T-helper 2 cell (primary cell): ENCODE measurements at places on chromosomes 7 and 10.
A peak's percentile ranks its signal among the peaks of the same experiment; 100 is the strongest.

DNA sequence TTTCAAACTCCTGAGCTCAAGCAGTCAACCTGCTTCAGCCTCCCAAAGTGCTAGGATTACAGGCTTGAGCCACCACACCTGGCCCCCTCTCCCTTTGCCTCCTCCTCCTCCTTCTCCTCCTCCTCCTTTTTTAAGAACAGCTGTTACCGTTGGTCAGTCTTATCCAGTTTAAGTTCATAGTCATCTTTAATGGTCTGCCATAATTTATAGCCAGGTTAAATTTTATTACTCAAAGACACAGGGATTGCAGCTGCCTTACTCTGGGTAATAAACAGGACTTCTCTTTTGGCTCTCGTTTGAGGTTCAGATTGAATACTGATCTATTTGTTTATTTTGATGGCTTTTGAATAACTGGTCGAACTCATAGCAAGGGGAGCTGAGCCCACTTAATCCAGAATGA is 35.2 kb downstream of the ATOH7 start:
- no peak for DNase-seq

DNA sequence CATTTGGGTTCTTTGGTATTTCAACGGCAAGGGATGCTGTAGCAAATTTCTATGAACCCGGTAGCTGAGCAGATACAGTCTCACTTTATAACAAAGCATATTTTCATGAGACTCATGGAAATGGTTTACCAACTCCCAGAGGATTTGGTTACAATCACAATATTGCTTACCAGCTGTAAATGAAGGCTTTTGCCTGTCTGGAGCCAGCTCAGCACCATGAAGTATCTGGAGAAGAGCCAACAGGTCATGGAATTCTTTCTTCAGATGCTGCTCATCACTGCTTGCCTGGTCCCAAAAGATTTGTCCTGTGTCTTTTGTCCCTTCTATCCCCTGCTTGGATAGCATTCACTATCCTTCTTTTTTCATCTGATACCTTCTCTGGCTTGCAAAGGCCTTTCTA is 316.9 kb upstream of the PHYHIPL start:
- DNase-seq = no peak

DNA sequence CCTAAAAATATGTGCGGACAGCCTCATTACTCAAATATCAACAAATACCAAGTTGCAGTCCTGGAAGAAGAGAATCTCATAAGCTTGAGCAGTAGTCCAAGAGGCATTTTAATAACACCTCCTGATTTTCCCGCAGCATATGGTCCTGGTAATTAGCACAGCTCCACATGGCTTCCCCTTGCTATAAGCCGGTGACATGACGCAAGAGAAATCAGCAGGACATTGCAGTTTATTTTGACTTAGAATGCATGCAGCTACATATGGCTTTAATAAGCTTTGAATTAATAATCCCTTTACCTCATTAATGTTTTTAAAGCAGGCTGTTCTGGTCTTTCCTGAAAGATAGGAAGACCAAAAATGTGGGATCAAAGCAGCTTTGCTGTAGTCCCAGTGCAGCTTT is 137.6 kb downstream of the RAMP3 start:
- no peak for DNase-seq

DNA sequence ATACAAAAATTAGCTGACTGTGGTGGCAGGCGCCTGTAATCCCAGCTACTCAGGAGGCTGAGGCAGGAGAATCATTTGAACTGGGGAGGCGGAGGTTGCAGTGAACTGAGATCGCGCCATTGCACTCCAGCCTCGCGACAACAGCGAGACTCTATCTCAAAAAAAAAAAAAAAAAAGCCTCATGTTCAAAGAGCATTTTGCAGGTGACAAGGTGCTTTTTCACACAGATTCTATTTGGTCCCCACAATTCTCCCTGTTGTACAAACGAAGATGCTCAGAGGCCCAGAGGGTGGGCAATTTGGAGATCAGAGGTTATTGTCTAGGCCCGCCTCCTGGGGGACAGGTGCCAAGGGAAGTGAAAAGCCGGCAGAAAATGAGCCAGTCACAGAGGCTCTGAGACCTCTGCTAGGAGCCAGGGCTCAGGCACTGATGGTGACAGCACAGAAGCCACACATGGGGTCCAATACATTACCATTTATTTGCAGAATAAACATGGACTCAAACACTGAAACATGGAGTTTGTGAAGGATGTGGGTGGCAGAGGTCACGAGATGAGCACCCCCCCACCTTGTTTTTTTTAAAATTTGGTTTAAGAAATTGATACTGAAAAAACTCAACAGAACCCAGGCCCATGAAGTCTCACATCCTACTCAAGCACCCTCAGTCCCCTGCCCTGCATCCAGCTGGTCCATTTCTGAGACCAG is 882 bp upstream of the GAL3ST4 start:
- no peak for DNase-seq

DNA sequence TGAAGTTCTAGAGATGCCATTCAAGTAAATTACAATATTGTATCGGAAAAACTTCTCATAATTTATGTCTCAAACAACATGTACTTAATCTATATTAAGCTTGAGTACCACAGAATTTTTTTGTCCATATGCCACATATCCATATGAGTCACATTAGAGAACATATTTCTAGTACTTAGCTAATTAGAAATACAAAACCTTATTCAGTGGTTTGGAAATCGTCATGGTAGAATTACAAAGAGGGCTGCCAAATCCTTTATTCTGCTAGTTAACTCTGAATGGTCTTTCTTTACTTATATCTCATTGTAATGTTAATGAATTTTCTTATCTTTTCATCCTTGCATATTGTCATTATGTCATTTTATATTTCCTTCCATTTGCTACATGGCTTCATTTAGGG is 9.0 kb upstream of the VIM start:
- DNase-seq = no peak

DNA sequence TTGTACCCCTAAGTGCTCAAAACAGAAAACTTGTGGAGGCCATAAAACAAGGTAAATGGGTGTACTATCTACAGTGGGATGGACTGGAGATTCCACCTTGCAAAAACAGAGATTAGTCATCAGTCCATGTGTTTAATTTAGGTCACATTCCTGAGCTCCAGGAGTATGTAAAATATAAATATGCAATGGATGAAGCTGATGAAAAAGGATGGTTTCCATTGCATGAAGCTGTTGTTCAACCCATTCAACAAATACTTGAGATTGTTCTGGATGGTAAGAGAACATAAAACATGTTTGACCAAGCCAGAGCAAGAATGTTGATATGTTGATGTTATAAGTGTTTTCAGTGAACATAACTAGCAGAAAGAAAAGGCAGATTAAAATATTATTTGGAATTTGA is 14.6 kb downstream of the ASB15 start:
- no peak for DNase-seq

- no peak for DNase-seq
Measured at GRCh38 chr10:93334901-93335327, 147.2 kb downstream of the MYOF start.

GRCh38 chr7:23350466-23350865 is 51.3 kb downstream of the MALSU1 start:
- DNase-seq = no peak

DNA sequence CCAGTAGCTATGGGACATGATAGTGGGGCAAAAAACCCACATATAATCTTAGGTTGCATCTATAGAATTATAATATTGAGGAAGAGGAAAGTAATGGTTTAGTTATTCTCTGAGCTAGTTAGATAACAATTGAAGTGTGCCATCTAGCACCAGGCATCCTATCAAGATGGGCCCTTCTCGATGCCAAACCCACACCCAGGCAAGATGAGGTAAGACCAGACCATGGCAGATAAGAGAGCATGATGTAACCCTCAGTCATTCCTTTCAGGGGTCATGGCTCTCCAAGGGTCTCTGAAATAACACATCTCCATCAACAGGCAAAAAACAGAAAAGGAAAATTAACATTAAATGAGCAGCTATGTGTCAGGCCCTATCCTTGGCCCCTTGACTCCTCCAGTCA is 128.7 kb downstream of the SH3PXD2A start:
- DNase-seq = no peak

- DNase-seq = peak; percentile 72
Measured at GRCh38 chr10:46284286-46285229, 2.2 kb upstream of the ANTXRL start.

DNA sequence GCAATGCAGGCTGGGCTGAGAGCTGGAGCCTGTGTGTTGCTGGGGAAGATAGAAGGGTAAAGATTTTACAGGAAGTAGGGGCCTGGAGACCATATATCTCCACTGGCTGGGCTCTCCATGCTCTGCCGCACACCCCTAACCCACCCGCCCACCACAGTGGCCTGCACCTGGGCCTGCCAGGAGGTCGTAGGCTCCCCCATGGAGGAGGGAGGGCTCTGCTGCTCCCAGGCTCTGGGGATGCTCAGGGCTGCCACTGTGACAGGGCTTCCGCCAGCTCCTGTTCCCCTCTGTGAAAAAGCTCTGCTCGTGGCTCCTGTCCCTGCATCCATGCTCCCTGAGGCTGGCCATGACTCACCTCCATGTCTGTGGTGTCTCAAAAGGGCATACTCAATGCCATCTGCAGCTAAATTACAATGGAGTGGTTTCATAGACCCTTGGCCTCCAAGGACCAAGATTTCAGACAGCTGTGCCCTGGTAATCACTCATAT is 106.0 kb downstream of the CXCL12 start:
- no peak for DNase-seq

DNA sequence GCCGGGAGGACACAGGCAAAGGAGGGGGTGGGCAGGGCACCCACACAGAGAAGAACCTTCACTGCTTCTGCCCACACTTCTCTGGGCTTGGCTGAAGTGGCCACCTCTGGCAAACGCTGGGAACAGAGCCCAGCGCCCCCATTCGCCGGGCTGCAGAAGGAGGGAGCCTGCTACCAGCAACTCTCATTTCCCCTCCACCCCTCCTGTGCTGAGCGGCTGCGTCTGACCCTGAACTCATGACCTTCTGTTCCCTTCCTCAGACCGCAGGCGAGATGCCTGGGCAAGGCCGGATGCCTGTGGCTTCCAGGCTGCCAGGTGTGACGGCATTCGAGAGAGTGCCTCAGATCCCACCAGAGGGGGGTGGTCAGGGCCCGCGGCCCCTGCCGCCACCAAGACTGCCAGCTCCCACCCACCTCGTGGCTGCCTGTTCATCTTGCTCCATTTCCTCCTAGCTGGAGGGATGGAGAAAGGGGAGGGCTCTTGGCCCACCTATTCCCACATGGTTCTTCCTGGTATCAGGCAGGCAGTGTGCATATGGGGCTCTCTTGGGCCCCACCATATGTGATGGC is 19.8 kb downstream of the DNAJB12 start:
- DNase-seq = peak; percentile 59

DNA sequence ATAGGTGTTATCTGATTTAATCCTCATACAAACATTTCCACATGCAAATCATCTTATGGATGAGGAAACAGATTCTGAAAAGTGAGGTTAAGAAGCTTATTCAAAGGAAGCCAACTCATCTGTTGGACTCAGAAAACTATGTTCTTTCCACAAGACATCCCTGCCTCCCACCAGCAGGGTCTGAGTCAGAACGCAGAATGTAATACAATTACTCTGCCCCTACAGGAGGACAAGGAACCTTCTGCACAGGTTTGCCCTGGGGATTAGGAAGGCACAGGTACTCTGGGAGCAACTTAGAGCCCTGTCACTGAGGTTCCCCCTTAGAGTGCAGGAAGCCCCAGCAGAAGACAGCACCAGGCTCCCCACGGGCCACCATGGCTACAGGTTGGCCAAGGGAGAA is 255.7 kb downstream of the TNS3 start:
- no peak for DNase-seq

DNA sequence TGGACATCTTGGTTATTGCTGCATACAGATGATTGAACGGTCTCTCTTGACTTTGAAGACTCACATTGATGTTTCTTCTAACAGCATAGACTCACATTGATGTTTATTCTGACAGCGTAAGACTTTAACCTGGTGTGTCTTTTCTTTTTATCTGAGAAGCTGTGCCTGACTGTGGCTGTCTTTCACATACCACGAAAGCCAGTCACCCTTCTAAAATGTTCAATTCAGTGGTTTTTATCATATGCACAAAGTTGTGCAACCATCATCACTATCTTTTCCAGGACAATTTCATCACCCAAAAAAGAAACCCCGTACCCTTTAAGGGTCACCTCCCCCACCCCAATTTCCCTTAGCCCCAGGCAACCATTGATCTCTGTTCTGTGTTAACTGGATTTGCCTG is 24.7 kb downstream of the CELF2 start:
- peak; percentile 6 for DNase-seq

- DNase-seq = no peak
Measured at GRCh38 chr10:125441151-125441550, 241.8 kb downstream of the TEX36 start.

GRCh38 chr7:82740246-82740848 is 296.8 kb upstream of the CACNA2D1 start:
- no peak for DNase-seq

GRCh38 chr7:27172823-27173510 is 1.2 kb downstream of the HOXA10 start:
- no peak for DNase-seq

DNA sequence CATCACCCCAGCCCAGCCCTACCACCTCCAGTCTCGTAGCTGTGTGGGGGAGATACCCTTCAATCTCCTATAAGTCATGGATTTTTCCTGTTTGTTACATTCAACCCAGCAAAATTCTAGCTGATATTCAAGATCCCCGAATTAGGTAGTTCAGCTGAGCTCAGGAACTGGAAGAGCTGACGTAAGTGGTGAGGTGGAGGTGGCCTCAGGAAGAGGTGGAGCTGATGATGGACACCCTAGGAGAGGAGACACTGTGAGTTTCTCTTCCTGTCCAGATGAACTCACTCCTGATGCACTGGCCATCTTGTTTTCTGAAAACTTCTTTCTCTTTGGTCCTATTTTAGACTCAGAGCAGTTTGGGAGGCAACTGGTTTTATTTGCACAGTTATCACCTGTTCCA is 90.5 kb upstream of the PITRM1 start:
- DNase-seq = no peak

DNA sequence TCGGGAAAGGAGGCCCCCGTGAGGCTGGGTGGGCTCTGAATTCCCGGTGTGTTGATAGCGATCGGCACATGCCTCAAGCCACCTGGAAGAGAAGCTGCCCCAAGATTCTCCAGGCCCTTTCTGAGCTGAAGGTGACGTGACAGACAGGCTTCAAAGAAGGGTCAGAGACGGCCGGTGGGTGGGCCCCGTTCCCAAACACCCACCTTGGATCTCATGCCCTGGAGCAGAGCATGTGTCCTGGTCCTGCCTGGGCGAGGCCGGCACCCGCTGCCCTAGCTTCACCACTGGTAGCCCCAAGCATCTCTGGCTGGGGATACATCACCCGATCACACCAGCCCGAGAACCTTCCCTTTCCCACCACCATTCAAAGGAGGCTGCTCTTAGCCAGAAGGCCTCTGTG is 399.0 kb downstream of the DNAJB6 start:
- DNase-seq = no peak

DNA sequence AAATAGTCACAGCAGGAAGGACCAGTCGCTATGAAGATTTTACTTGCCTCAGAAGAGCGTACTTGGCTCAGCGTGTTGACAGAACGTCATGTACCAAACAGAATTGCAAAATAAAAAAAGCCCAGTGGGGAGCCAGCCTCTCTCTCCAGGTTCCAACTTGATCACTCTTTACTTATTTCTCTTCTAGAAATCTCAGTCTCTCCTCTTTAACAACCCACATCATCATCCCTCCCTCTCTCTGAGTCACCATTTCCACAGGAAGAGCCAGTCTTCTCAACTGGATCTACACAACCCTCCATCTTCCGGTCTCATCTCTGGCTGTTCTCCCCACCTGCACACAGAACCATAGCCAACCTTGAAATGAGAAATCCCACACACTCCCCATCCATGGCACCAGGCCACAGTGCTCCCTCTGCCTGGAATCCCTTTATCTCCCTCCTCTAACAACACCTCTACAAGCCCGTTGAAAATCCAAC is 718.3 kb downstream of the GRID1 start:
- DNase-seq = no peak
